ENCODE measurements at places on chromosomes 3 and 15. TPM values are rescaled to one million over a fixed set of nuclear protein-coding genes. Genes with fewer than 3 reads are reported as not detected.

Gene OXTR
- 0.10 TPM for total RNA-seq

Gene MME
- 11.2 TPM for total RNA-seq

Gene GP5
- 0.22 TPM for total RNA-seq

Gene FAM43A
- total RNA-seq = 78.6 TPM

Gene GABRA5
- not detected for total RNA-seq

Gene NAALADL2
- not detected for total RNA-seq

Gene CNTN6
- total RNA-seq = not detected

Gene KNL1
- 3.7 TPM for total RNA-seq

Gene RASL12
- total RNA-seq = not detected

DNA sequence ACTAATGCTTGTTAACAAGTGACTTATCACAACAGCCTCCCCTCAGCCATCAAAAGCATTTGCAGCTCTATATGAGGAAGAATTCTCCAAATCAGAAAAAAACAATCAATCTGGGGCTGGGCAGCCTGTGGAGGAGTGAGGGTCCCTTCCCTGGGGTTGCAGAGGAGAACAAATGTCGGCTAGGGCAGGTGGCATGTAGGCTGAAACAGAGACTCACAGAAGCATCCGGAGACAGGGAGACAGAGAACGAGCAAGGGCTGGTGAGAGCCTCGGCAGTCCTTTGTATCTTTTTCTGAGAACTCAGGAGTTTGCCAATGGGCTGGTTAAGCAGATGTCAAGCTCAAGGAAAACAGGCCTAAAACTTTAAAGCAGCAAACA is 15.8 kb downstream of the ITGA11 start:
- no peak overlapping the region for H3K27ac ChIP-seq
- no peak overlapping the region for H3K4me3 ChIP-seq
- peaks cover 2% of the 10 kb centered on the region for H3K27me3 ChIP-seq
- no peak for DNase-seq
- H3K4me1 ChIP-seq = no peaks in the 10 kb centered on the region

DNA sequence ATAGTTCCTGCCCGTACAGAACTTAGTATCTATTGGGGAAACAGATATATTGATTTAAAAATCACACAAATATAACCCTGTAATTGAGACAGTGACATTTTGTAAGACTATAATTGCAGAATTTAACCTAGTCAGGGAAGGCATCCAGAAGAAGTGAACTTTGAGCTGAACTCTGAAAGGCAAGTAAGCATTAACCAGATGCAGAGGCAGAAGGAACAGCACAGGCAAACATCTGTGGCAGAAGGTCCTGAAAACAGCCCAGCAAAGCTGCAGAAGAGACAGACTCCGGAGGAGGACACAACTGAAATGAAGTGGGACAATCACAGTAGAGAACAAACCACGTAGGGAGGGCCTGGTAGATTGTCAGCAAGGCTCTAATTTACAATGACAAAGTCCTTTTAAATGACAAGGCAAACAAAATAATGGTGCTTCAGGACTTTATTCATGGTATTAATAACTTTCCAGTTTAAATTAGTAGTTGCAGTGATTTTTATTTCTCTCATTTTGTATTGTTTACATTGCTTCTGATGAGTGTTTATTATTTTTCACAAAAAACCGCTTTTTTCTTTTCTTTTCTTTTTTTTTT is 14.5 kb downstream of the BCL2A1 start:
- peaks cover 9% of the 10 kb centered on the region for H3K4me1 ChIP-seq
- no peak overlapping the region for H3K27ac ChIP-seq
- peaks cover 2% of the 10 kb centered on the region for H3K36me3 ChIP-seq
- no peaks in the 10 kb centered on the region for H3K27me3 ChIP-seq
- no peak for DNase-seq
- no peak overlapping the region for H3K4me3 ChIP-seq

DNA sequence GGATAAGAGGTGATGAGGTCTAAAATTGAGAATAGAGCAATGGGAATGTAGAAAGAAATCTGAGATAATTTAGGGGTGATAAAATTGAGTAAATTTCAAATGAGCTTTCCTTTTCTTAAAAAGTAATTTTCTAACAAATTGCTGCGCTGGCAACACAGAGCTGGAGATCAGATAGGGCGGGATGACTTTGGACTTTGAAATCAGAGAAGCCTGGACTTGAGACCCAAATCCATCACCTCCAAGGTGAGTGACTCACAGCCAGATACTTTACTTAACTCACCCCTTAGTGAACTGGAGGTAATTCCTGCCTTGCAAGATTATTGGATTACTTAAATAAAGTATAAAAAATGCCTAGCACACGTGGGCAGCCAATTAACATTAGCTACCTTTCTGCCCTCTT is 80.8 kb downstream of the P2RY1 start:
- H3K4me1 ChIP-seq = no peaks in the 10 kb centered on the region
- H3K27me3 ChIP-seq = no peaks in the 10 kb centered on the region

DNA sequence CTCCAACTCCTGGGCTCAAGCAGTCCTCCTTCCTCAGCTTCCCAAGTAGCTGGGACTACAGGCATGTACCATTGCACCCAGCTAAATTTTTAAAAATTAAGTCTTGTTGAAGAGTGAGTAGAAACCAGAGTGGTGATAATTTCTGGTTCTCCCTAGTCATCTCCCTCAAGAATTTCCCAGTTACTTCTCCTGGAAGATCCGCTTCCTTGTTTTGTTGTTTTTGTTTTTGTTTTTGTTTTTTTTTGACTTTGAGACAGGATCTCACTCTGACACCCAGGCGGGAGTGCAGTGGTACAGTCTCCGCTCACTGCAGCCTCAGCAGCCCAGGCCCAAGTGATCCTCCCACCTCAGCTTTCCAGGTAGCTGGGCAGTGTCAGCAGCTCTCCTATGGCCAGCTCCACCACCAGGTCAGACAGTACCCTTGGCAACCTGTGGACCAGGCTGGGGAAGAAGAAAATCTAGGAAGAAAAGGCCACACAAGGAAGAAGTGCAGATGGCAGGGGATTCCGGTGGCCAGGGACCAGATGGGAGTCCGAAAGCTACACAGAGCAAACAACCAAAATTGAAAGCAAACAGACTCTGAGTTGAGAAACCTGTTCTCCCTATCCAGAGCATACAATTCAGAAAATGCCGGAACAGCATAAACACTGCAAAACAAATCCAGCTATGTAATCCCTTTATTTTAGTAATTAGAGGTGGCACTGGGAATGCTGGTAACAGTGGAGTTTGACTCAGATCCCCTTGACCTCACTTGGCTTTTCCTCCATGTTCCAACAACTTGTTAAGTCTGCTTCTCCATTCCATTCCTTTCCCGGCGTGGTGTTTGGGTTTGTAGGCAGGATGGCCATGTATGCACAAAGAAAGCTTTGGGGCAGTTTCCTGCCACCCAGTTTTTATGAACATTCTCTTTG is 266.6 kb upstream of the CTDSPL start:
- H3K27ac ChIP-seq = no peak overlapping the region
- H3K36me3 ChIP-seq = no peaks in the 10 kb centered on the region
- no peaks in the 10 kb centered on the region for H3K4me1 ChIP-seq
- no peak overlapping the region for H3K4me3 ChIP-seq
- no peak for DNase-seq
- H3K27me3 ChIP-seq = no peaks in the 10 kb centered on the region

- H3K4me3 ChIP-seq = no peak overlapping the region
- H3K27me3 ChIP-seq = no peaks in the 10 kb centered on the region
- H3K4me1 ChIP-seq = no peaks in the 10 kb centered on the region
- H3K27ac ChIP-seq = no peak overlapping the region
Measured at GRCh38 chr3:67846166-67846565, 191.8 kb upstream of the SUCLG2 start.

- H3K4me1 ChIP-seq = peaks cover 11% of the 10 kb centered on the region
- H3K36me3 ChIP-seq = no peaks in the 10 kb centered on the region
- no peak for DNase-seq
- no peak overlapping the region for H3K27ac ChIP-seq
- H3K4me3 ChIP-seq = no peak overlapping the region
Measured at GRCh38 chr3:127770671-127771355, 51.5 kb downstream of the MGLL start.

- no peaks in the 10 kb centered on the region for H3K36me3 ChIP-seq
- peaks cover 11% of the 10 kb centered on the region for H3K4me1 ChIP-seq
- DNase-seq = no peak
- no peaks in the 10 kb centered on the region for H3K27me3 ChIP-seq
Measured at GRCh38 chr15:59339252-59339672, 33.4 kb downstream of the MYO1E start.

- no peaks in the 10 kb centered on the region for H3K4me1 ChIP-seq
- no peak overlapping the region for H3K4me3 ChIP-seq
- no peak for DNase-seq
- no peaks in the 10 kb centered on the region for H3K36me3 ChIP-seq
- no peak overlapping the region for H3K27ac ChIP-seq
Measured at GRCh38 chr15:39195961-39196486, 384.9 kb upstream of the THBS1 start.

GRCh38 chr3:143699424-143699823 is 148.8 kb downstream of the SLC9A9 start:
- H3K27ac ChIP-seq = no peak overlapping the region
- H3K4me1 ChIP-seq = no peaks in the 10 kb centered on the region
- DNase-seq = no peak
- no peak overlapping the region for H3K4me3 ChIP-seq
- no peaks in the 10 kb centered on the region for H3K27me3 ChIP-seq
